CD4-positive, alpha-beta T cell treated with Interleukin-10 for 1 hour (primary cell): ENCODE measurements at places on chromosomes 12 and 14.

DNA sequence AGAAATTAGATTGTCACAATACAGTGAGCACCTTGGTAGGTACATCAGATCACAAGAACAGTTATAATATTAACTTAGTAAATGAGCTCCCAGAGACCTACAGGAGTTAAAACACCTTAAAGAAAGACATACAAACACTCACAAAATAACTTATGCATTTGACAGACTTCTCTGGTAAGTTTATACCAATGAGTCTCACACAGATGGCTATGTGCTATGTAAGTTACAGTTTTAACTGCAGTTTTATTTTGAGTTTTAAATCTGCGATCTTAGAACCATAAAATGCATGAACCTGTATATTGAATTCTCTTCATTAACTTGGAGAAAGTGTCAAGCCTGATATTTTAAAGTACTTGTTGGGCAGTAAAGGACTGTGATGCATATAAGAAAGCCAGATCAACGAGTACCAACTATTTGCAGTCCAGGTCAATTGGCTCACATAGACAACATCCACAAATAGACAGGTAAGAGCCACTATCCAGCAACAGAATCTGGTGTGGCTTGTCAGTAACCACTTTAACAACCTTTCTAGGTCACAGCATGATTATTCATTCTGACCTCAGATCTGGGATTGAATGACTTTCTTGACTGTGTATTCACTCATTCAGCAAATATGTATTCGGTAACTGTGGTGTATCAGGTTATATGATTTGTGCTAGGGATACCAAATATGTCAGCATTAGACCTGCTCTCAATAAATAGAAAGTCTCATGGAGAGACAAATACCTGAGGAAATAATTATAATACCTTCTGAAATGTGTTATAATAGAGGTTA is 856.6 kb upstream of the MGAT4C start:
- DNase-seq = no peak

- no peak for DNase-seq
These were observed 1104.0 kb downstream of the SLC6A15 start for GRCh38 chr12:83808591-83808990.

DNA sequence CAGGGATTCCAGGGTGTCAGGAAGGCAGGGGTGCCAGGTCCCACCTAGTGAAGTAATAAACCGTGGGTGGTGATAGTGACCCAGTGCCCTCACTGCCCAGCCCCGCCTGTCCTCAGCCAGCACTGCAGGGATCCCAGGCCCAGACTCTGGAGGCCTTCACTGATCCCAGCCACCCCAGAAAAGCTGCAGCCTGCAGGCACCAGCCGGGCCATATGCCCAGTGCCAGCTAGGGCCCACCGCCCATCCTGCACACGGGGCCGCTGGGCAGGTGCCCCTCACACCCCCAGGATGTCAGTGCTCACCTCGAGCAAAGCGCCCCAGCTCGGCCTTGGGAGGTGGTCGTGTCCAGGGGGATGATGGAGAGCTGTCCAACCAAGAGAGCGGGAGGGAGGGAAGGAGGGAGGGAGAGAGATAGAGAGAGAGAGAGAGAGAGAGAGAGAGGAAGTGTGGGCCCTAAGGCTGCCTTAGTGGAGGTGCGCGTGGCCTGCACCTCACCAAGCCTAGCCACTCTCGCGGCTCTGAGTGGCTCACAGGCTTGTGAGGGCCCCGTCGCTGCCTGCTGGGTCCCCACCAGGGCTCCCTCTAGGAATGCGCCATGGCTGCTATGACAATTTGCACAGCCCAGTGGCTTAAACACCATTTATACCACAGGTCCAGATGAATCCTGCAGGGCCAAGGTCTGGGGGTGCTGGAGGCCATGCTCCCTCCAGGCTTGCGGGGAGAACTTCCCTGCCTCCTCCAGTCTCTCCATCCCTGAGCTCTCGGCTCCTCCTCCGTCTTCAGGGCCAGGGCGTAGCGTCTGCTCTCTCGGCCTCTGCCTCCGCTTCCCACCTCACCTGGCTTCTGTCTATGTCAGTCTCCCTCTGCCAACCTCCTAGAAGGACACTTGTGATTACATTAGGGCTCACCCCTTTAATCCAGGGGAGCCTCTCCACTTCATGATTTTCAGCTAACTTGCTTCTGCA is 401.0 kb downstream of the TMEM121 start:
- DNase-seq = no peak

- DNase-seq = no peak
These were observed 136.3 kb downstream of the FUT8 start for GRCh38 chr14:65548878-65549277.
